ENCODE measurements at places on chromosomes 3 and 15.

- no peak for DNase-seq
Observed at GRCh38 chr15:100786139-100786531, 93.5 kb upstream of the ALDH1A3 start.

GRCh38 chr3:24683633-24684384 lies 189.2 kb upstream of the THRB start:
- peak; percentile 26 for DNase-seq

GRCh38 chr3:88057630-88058305 lies 1.0 kb downstream of the CGGBP1 start:
- no peak for DNase-seq

- DNase-seq: no peak
Observed at GRCh38 chr15:48566668-48567067, 78.8 kb downstream of the FBN1 start.

- no peak for DNase-seq
Observed at GRCh38 chr15:83380682-83381081, 66.5 kb upstream of the SH3GL3 start.

DNA sequence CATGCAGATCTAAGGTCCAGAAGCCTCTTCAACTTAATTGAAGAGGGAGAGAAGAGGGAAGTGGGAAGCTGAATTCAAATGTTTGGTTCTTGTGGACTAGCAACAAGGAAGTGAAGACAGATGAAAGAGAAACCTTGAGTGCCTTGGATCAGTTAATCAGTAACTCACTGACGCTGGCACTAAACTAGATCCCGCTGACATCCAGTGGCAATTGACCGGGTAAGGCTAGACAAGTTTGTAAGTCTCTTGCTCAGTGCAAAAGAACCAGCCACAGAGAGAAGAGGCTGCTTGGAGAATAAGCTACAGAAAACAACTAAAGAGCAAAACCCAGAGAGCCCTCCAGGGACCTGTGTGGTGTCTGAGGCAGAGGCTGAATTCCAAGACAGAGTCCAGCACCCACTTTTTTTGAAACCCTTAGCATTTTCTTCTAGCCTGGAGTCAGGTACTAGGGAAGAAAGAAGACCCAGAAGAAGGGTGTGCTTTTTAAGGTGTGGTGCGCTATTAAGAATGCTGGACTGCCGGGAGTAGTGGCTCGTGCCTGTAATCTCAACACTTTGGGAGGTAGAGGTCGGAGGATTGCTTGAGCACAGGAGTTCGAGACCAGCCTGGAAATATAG lies 6.9 kb downstream of the PLCH1 start:
- no peak for DNase-seq

GRCh38 chr3:194043516-194043915 lies 92.4 kb upstream of the HES1 start:
- no peak for DNase-seq

GRCh38 chr3:186759231-186759930 lies 24.0 kb upstream of the EIF4A2 start:
- DNase-seq: no peak

DNA sequence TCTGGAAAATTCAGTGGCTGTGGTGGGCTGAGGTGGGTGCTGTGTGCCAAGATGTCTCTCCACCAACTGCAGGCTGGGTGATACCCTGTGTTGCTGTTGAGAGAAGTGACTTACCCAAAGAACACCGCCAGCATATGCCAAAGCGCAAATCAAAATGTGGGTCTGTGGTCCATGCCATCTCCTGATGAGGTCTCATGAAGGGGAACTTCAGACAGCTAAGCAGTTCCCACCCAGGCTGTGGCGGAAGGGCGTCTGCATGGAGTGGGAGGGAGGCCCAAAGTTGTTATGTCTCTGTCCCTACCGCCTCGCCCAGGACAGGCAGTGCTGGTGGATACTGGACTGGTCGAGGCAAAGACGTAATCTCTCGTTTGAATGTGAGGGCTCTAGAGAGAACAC lies 70.9 kb upstream of the PLXNA1 start:
- no peak for DNase-seq

DNA sequence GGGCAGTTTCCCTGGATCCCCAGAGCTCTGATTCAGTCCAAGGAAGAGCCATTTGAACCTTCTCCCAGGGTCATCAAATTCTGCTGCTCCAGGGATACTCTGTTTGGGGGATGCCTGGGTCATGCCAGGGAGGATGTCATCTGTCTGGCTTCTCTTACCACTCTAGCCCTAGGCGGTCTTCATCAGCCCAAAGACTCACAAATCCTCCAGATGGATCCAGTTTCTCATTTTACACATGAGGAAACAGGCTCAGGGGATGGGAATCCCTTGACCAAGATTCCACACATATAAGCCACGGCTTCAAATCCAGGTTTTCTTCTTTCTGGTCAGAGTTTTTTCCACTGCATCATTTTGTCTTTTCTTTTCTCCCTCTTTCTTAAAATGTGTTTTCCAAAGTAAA lies 36.7 kb downstream of the SLC28A1 start:
- DNase-seq: no peak

- DNase-seq: no peak
Observed at GRCh38 chr3:38368238-38368637, 21.7 kb downstream of the XYLB start.

GRCh38 chr15:99476413-99477222 lies 89.2 kb upstream of the MEF2A start:
- no peak for DNase-seq

DNA sequence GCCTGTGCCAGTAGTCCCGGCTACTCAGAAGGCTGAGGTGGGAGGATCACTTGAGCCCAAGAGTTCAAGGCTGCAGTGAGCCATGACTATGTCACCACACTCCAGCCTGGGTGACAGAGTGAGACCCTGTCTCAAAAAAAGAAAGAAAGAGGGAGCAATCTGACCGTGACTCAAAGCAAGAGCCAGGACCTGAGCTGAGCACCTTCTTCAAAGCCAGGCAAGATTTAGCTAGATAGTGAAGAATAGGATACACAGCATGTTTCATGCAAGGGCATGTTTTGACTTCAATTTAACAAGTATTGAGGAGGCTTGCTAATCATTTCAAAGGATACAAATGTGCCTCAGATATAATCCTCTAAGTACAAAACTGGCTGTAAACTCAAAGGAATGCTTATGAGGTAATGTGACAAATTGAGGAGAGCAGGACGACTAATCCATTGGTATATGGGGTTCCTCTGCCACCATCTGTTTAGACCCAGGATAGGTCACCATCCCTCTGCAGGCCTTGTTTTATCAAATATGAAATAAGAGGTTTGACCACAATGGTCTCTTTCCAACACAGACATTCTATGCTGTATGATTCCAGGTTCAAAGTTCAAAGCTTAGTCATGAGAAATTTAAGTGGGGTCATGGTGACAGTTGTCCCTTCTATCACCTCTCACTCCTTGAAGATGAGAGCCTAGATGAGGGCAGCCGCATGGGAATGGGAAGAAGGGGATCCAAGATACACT lies 33.2 kb downstream of the RAB27A start:
- no peak for DNase-seq

- DNase-seq: no peak
Observed at GRCh38 chr3:87595798-87596197, 319.4 kb upstream of the POU1F1 start.

DNA sequence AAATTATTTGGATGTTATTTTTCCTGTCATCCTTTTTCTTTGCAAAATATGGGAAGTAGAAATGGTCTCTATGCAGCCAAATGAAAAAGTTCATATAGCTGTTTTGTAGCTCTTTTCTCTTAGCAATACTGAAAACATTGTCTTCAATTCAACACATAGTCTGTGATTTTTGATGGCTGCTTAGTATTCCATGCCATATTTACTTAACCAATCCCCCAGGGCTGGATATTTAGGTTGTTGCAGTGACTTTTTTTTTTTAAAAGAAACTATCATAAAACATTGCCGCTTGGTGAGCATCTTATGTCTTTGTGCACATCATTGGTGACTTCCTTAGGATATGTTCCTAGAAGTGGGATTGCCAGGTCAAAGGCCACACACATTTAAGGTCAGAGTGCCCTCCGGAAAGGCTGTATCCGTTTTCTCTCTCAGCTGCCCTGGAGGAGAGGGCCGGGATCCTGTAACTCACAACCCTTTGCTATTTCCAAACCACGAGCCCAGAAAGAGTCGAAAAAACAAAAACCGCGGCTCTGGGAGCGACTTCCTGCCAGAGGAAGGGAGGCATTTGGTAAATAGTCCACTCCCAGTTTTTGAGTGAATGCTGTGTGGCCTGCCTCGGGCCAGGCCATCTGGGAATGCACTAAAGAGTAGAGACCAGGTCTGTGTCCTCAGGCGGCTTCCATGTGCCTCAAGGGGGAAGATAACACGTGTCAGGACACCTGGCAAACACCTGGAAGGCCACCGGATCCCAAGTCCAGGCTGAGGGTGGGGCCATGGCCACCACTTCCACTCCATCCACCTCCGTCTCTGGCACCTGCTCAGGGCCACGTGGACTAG lies 41.9 kb downstream of the SMAD6 start:
- DNase-seq: no peak

DNA sequence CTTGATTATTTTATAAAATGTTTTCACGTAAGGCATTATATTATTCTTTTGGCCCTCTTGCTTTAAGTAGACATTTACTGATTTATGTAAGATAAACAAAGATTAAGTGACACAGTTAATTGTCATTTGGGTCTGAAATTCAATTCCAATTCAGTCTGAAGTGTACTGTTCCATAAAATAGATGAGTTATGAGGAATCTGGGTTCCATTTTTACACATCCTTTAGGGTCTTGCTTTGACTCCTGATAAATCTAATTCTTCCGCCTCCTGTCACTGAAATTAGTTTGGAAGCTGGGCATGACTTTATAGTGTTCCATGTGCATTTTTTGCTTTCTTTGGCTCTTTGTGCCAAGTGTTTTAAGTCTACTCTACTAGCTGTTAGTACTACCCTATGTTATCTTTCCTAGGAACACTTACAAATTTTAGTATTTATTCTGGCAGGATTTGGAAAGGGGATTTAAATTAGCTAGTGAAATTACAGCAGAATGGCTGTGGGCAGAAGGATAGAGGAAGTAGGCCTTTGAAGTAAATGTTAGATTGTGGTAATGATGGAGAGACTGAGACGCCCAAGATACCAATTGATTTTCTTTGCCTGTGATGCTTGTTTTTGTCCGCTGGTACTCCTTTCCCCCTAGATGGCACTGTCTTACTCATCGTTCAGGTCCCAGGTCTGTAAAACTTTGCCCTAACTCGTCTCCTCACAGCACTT lies 14.3 kb downstream of the ARL8B start:
- no peak for DNase-seq

DNA sequence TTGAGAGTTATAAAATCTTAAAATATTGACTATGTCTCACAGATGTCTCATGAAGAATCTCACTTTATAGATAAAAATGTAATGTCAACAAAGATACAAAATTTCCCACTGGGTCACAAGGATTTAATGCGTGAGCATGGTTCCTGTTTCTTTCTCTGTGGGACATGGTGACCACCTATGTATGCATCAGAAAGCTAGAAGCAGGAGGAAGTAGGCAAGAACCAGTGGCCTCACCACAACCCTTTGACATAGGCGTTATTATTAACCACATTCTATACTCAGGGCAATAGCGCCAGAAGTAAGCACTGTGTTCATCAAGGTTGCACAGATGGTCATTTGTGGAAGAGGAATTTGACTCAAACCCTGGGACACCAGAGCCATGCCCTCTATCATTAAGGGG lies 11.7 kb upstream of the ADAMTS17 start:
- no peak for DNase-seq

GRCh38 chr3:39990532-39990931 lies 181.1 kb downstream of the MYRIP start:
- DNase-seq: no peak

- DNase-seq: peak; percentile 49
Observed at GRCh38 chr15:80856400-80856799, 77.2 kb downstream of the CEMIP start.

DNA sequence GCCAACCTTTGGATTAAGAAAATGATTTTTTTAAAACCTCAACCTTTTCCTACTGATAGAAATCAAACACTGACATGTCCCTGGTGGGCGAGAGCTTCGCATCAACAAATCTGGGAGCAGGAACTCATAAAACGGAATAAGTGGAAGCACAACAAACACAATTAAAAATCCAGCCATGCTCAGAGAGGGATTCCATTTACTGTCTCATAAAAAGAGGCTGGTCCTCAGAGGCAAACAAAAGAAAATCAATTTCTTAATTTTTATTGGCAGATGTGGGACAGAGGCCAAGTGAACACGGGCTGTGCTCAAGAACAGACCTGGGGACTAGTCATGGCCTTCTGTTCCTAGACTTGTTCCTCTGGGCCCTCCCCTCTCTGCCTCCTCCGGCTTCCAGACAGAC lies 214.5 kb downstream of the NTRK3 start:
- no peak for DNase-seq

GRCh38 chr3:107938143-107938542 lies 152.7 kb downstream of the CD47 start:
- peak; percentile 23 for DNase-seq

- no peak for DNase-seq
Observed at GRCh38 chr15:74775132-74775562, 6.7 kb upstream of the CSK start.

DNA sequence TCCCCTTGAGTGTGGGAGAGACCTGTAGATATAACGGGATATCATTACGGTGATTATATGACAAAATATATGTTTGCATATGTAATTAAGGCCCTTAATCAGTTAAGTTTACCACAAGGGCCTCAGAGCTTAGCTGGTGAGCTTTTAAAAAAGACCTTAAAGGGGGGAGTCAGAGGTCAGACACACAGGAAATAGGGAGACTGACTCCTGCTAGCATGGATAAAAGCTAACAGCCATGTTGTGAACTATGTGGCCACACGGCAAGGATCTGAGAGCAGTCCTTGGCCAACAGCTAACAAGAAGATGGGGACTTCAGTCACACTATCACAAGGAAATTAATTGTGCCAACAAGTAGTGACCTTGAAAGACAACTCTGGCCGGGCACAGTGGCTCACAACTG lies 3.1 kb downstream of the STAG1 start:
- DNase-seq: no peak

GRCh38 chr3:128482666-128483656 lies 10.0 kb downstream of the GATA2 start:
- no peak for DNase-seq

DNA sequence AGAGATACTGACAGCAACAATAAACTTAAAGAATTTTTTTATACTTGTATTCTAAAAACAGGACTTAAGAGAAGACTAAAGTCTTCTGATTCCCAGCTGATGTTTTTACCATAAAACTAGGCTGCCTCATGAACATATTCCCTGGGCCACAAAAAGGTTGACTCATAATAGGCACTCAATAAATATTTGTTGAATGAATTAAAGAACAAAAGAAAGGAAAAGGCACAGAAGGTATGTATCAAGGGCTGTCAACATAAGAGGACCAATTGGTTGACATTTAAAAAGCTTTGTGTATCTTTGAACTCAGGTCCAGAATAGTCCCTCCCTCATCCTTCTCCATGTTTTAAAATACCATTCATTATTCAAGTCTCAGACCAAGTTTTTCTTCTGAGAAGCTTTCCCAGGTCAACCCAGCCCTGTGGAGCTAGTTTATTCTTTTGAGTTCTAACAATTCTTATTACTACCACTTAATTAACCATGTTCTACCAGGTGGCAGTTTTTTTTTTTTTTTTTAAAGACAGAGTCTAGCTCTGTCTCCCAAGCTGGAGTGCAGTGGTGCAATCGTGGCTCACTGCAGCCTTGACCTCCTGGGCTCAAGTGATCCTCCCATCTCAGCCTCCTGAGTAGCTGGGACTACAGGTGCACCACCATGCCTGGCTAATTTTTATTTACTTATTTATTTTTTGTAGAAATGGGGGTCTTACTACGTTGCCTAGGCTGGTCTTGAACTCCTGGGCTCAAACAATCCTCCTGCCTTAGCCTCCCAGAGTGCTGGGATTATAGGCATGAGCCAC lies 17.5 kb upstream of the ARHGEF3 start:
- no peak for DNase-seq

- peak; percentile 19 for DNase-seq
Observed at GRCh38 chr3:111895071-111895470, 36.0 kb downstream of the PHLDB2 start.

All from NCI-H1694 treated with DMSO at 0.1 percent for 48 hours (cell line).